Activated naive CD8-positive, alpha-beta T cell treated with anti-CD3 and anti-CD28 coated beads, Interleukin-2, amount 50 U/mL, for 24 hours (primary cell): ENCODE measurements at places on chromosomes 4 and X.

DNA sequence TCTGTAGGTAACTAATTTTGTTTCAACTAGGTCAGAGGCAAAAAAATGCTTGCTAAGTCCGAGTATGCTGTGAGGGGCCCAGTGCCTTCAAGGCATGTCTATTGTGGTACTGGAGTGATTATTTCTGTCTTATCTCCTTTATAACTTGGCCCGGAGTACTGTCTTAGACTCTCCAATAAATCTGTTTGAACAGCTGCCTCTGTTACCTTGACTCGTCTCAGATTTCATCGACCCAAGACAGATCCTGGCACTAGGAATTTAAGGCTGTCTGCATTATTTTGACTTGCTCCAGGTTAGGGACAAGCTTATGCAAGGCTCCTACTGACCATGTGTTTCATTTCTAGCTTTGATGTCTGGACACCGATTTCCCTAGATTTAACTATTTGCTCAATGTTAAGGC, 41.1 kb upstream of the NKAP start:
- DNase-seq, result no peak

DNA sequence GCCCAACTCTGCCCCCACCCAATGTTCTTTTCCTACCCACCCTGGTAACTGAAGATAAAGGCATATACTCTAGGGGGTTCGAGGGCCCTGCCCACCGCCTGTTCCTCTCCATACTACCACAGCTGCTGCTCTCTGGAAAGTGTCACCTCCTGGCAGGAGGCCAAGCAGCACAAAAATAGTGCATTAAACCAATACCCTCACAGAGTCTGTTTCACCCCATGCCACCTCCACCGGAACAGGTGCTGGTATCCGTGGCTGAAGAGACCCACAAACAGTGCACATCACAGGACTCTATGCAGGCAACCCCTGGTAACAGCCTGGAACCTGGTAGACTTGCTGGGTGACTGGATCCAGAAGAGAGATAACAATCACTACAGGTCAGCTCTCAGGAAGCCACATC, 85.1 kb upstream of the CTSO start:
- no peak for DNase-seq

GRCh38 chr4:85420831-85421230, 54.1 kb upstream of the ARHGAP24 start:
- no peak for DNase-seq

- DNase-seq, result no peak
These were observed 155.7 kb upstream of the MAP3K15 start for GRCh38 chrX:19670854-19671620.

- DNase-seq, result peak; percentile 48
These were observed 866 bp upstream of the UVSSA start for GRCh38 chr4:1345903-1346780.

DNA sequence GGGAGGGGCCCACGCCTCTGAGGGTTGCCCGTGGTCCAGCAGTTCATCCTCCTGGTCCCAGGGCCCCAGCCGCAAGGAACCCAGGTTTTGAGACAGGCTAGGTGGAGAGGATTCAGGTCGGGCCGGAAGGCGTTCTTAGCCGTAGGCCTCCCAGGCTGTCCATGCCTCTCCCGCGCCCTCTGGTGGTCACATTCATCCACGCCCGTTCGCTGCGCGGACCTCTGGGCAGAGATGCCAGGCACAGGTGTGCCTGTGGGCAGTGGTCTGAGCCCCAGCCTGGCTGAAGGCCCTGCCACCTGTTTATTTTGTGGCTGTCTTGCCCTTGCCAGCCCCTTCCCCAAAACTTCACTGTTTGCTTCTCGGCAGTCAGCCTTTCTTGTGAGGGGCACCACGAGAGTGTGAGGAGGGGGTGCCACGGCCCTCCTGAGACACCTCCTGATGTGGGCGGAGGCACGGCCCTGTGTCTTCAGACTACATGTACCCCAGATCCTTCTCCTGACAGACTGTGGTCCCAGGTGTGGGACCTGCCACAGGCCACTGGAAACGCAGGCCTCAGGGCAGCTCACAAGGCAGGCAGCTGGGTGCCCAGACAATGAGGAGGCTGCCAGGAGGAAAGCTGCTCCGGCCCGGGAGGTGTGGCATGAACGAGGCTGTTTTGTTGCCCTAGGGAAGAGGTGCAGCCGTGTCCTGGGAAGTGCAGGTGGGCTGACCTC, 5.0 kb downstream of the UVSSA start:
- peak; percentile 94 for DNase-seq

DNA sequence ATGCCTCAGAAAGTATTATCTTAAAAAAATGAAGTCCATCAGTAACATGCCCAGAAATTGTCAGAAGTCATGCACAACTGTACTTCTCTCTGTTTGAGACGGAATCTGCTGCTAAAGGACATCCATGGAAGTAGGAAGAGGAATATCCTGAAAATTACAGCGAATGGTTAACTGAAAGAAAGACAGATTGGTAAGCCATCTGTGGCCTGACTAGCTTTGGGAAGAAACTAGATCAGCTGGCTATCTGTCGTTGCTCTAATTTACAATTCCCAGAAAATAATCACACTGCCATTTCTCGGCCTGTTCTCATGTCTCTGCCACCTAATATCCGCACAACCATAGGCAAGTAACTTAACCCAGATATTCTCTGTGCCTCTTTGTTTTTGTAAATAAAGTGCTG, 496.5 kb downstream of the PCDH19 start:
- no peak for DNase-seq

GRCh38 chrX:23782455-23782854, 518 bp upstream of the SAT1 start:
- DNase-seq, result no peak

GRCh38 chrX:19670321-19670750, 155.0 kb upstream of the MAP3K15 start:
- no peak for DNase-seq

GRCh38 chrX:72492499-72492898, 80.1 kb downstream of the HDAC8 start:
- no peak for DNase-seq

GRCh38 chr4:24748758-24749350, 46.5 kb upstream of the SOD3 start:
- DNase-seq, result no peak

DNA sequence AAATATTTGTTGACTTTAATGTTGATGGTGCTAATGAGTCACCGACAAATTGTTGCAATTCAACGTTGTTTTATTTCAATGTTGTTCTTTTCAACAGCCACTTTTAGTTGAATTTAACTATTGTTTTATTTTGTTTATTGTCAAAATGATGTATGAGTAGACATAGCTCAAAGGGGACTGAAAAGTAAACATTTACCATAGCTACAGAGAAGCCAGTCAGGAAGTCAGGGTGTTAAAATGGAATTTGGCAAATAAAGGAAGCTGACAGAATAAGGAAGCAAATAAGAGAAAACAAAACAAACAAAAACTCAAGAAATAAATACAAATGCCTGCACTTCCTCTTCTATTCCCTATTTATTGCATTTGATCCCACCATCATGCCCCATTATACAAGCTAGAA, 648.4 kb upstream of the HTR2C start:
- no peak for DNase-seq

GRCh38 chr4:82419451-82419850, 10.8 kb downstream of the HNRNPDL start:
- no peak for DNase-seq

DNA sequence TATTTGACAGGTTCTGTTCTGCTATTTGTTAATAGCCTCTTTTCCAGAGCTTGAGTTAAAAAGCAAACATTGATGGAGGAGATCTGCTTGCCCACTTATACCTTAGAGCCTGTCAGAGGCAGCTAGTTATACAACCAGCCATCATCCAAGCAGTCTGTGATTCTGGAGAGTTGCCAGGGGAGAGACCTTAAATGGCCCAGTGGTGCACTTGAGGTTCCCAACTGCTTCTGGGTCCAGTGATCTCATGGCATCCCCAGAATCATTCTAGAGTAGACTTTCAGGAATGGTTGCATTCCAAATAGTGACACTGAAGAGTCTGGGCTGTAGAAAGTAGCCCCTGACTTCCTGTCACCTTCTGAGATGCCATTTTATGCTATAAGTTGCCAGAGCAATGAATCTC, 160.7 kb downstream of the FHIP1A start:
- no peak for DNase-seq

DNA sequence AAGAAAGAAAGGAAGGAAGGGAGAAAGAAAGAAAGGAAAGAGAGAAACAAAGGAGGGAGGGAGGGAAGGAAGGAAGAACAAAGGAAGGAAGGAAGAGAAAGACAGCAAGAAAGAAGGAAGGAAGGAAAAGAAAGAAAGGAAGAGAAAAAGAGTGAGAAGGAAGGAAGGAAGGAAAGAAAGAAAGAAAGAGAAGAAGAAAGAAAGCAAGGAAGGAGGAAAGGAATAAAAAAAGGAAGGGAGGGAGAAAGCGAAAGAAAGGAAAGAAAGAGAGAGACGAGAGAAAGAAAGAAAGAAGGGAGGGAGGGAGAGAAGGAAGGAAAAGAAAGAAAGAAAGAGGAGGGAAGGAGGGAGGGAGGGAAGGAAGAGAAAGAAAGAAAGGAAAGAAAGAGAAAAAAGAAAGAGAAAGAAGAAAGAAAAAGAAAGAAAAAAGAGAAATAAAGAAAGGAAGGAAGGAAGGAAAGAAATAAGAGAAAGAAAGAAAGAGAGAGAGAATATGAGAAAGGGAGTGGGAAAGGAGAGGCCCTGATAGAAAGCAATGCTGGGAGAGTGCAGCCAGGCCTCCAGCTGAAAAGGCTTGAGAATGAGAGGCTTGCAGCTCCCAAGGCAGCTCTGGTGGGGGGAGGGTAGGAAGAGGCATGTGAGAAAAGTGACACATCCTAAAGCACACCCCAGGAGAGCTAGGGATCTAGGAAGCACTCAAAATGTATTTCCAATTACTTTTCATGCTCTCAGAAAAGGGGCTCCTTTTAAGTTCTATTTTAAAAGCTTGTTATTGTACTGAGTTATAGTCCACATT, 134.0 kb upstream of the ZIC3 start:
- no peak for DNase-seq

- no peak for DNase-seq
These were observed 624.4 kb upstream of the MAGEB2 start for GRCh38 chrX:29590921-29591320.

- no peak for DNase-seq
These were observed 147.3 kb downstream of the VEGFC start for GRCh38 chr4:176645246-176645960.

DNA sequence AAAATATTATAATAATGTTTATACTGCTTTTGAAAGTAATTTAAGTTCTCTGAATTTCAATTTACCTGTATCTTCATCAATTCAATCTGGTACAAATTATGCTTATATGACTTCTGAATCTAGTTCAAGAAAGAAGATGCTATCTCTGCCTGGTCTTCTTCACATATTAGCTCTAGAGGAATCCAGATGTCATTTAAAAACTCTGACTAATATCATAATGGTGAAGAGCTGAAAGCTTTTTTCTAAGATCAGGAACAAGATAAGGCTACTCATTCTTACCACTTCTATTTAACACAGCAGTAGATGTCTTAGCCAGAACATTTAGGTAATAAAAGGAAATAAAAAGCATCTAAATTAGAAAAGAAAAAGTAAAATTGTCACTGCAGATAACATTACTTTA, 636.1 kb downstream of the ARAP2 start:
- no peak for DNase-seq

- no peak for DNase-seq
These were observed 1494.4 kb downstream of the STIM2 start for GRCh38 chr4:28354880-28355656.

- DNase-seq, result no peak
These were observed 516.8 kb downstream of the CFAP47 start for GRCh38 chrX:36436361-36436760.

DNA sequence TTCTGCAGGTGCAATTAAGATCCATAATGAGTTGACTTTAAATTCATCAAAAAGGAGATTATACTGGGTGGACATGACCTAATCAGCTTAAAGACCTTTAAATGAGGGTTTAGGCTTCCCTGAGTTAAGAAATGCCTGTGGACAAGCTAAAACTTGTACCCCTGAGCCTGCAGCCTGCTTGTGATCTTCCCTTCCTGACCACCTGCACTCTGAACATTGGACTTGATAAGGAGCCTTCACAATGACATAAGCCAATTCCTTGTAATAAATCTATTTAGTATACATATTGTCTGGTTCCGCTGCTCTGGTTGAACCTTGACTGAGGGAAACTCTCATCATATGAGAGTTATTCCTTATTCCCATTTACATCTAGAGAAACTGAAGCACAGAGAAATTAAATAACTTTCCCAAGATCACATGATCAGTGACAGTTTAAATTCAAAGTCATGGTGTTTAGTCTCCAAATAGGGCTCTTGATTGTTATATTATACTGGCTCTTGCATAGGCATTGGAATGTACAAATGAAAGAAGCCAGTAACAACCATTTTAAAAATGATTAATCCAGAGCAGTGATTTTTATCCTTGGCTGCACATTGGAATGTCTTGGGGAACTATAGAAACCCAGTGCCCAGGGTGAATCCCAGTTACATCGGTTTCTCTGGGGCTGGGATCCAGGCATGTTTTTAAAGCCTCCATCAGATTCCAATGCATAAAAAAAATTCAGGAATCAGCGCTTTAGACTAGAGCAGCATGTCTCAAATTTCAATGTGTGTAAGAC, 136.1 kb downstream of the MSL3 start:
- no peak for DNase-seq

- DNase-seq, result no peak
These were observed 132.9 kb downstream of the STIM2 start for GRCh38 chr4:26993539-26993938.

- no peak for DNase-seq
These were observed 333.5 kb downstream of the BMPR1B start for GRCh38 chr4:95091272-95091671.

DNA sequence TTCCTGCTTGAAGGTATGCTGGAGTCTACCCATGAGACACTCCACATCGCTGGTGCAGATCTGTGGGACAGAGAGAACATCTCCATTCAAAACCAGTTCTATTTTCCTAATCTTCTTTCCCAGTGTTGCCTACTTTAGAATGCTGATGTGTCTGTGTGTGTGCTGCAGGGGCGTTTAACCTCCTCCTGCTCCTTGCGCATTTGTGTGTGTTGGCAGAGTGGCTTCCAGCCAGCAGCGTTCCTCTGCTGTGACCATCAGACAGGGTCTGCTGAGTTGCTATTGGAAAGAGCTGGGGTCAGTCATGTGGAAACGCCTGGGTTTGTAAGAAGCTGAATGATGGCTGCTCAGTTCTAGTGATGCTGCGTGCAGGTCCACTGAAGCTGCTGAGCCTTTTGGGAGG, 223.6 kb downstream of the RBMX2 start:
- DNase-seq, result no peak

- no peak for DNase-seq
These were observed 12.7 kb downstream of the IL1RAPL1 start for GRCh38 chrX:28599957-28600356.
